ENCODE measurements at places on chromosomes 1 and 21.

GRCh38 chr1:228510101-228510802 is 23.1 kb downstream of the RNF187 start:
- no peak for DNase-seq

DNA sequence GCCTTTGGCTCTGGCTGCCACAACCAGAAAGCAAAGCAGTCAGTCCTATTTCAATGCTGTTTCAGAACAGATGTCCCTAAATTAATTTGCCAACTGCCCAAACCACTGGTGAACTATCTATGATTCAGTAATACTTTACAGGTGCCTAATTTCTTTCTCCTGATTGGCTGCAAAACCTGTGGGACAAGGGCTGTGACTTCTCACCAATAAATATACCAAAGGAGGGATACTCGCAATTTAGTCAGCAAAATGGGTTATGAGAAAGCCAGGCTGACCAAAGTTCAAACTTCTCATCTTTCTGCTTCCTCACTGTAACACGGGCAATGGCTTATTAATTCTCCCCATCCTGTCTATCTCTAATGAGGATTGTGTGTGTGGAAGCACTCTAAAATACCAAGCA is 12.8 kb downstream of the GPN2 start:
- no peak for DNase-seq

- DNase-seq = no peak
Observed at GRCh38 chr1:110928191-110928590, 35.5 kb downstream of the LRIF1 start.

- DNase-seq = no peak
Observed at GRCh38 chr1:197599789-197600188, 175.5 kb downstream of the DENND1B start.

GRCh38 chr1:219563568-219563967 is 49.3 kb downstream of the ZC3H11B start:
- DNase-seq = no peak

- no peak for DNase-seq
Observed at GRCh38 chr1:188004849-188005248, 1176.1 kb downstream of the PLA2G4A start.
